NCI-H774 (cell line): ENCODE measurements at places on chromosomes 2 and 18.

DNA sequence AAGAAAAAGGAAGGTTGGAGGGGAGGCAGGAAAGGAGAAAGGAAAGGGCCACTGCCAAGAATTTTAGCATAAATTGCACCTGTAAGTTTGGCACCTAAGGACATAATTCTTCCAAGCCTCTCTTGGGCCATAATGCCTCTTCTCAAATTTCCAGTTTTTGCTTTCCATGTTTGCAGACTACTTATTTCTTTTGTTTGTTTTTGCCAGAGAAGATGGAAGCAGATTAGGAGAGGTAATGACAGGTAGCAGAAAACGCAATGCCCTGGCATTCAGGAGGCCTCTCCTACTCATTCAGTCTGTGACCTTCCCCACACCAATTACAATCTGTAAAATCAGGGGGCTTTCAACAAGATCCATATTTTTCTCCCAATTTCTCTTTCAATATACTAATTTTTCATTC is 56.8 kb downstream of the MRPL33 start:
- DNase-seq: no peak

GRCh38 chr18:12456441-12456840 is 48.7 kb downstream of the PRELID3A start:
- DNase-seq: no peak

- no peak for DNase-seq
Observed at GRCh38 chr2:119681868-119682220, 2.8 kb downstream of the TMEM177 start.

GRCh38 chr2:98374958-98375570 is 28.8 kb downstream of the CNGA3 start:
- DNase-seq: no peak
